ENCODE measurements at places on chromosomes 5 and 9.

- no peak for DNase-seq
Observed at GRCh38 chr5:71460693-71461092, 5.2 kb downstream of the BDP1 start.

- DNase-seq = peak; percentile 86
Observed at GRCh38 chr5:31412324-31412723, 119.6 kb downstream of the DROSHA start.

GRCh38 chr9:98472216-98472615, 216.8 kb upstream of the TBC1D2 start:
- no peak for DNase-seq

GRCh38 chr5:179974946-179975712, 67.4 kb upstream of the TBC1D9B start:
- peak; percentile 31 for DNase-seq

GRCh38 chr5:138230981-138231589, 18.0 kb upstream of the CDC23 start:
- DNase-seq = peak; percentile 41

- no peak for DNase-seq
Observed at GRCh38 chr5:99248066-99248465, 319.3 kb upstream of the CHD1 start.

DNA sequence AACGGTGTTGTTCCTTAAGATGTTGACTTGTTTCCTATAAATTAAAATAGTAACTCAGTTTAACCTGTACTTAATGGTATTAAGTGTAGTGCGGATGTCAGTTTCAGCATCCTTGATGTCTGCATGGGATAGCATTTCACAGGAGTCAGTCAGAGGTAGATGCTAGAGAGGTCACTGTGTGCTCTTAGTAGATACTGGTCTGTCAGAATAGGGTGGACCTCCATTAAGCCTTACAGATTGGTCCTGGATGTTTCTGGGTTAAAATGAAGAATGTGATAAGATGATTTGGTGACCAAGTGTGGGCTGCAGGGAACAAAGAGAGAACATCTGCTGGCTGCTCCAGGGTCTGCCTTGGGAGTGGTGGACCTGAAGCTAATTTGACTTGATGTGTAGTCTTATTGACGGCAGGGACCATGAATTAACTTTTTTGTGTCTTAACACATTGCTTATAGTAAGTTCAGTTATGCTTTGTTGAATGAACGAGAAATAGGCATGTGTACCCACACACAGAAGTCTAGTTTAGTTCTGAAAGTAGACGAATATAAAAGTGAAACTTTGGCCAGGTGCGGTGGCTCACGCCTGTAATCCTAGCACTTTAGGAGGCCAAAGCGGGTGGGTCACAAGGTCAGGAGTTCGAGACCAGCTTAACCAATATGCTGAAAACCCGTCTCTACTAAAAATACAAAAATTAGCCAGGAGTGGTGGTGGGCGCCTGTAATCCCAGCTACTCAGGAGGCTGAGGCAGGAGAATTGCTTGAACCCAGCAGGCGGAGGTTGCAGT, 12.5 kb downstream of the RAB24 start:
- no peak for DNase-seq

- DNase-seq = no peak
Observed at GRCh38 chr9:18422296-18423036, 51.5 kb upstream of the ADAMTSL1 start.

GRCh38 chr9:88697764-88698432, 162.9 kb downstream of the NXNL2 start:
- DNase-seq = peak; percentile 14

- peak; percentile 58 for DNase-seq
Observed at GRCh38 chr5:36414869-36415282, 113.2 kb upstream of the RANBP3L start.

- no peak for DNase-seq
Observed at GRCh38 chr9:121754655-121755436, 103.4 kb downstream of the DAB2IP start.

DNA sequence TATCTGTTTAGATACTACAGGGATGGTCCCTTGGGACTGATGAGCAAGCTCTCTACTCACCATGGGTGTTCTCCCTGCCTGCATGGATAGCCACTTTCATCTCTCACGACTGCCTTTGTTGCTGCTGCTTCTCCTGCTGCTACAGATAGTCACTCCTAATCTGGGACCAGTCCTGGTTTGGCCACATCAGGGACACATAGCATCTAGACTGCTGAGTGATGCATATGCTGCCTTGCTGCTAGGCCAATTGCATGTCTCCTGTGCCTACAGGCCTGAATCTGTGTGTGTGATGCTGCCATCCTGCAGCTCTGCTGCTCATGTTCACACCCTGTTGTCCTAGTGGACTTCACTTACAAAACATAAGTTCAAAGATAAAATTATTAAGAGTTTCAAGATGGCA, 297.1 kb downstream of the HCN1 start:
- peak; percentile 1 for DNase-seq

DNA sequence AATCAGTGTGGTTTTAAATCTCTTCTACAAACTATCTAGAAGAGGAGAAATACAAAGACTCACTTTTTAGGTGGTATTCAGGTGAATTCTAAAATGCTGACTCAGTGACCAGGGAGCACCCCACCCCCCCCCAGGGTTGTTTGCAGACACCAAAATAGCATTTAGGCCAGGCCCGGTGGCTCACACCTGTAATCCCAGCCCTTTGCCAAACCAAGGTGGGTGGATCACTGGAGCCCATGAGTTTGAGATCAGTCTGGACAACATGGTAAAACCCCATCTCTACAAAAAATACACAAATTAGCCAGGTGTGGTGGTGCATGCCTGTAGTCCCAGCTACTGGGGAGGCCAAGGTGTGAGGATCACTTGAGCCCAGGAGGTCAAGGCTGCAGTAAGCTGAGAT, 119.0 kb upstream of the LMX1B start:
- DNase-seq = no peak

DNA sequence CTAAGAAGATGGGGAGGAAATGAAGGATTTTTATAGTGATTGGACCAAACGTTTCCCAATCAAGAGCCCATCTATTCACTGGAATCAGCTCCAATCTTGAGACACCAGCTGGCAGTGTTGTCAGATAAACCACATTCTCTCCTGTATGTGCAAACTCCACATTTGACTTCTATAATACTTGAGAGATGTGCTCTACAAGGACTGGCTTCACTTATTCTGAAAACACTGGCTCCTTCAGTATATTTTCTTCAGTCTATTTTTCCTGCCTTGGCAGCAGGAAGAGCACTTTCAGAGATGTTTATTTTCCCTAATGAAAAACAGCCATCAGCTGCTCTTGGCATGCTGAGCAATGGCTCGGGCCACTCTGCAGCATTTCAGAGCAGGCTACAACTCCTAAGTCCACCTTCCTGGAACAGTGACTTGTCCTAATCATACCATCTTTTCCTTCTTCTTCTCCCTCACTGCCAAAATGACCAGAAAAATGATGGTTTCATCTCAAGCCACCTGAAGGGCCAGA, 96.9 kb upstream of the FSTL4 start:
- DNase-seq = no peak

GRCh38 chr9:87068177-87068840, 121.0 kb upstream of the GAS1 start:
- DNase-seq = peak; percentile 72

DNA sequence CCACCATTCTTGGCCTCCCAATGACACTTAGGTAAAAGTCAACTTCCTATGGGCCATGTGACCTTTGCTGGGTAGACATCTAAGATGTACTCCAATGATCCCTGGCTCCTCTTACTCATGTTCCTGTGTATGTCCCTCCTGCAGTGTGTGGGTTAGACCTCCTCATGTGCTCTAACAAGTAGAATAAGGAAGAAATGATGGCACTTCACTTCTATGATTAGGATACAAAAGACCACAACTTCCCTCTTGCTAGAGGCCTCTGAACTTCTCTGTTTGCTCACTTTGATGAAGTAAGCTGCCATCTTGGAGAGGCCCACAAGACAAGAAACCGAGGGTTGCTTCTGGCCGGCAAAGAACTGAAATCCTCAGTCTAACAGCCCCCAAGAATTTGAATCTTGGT, 131.8 kb downstream of the TAF11L14 start:
- DNase-seq = no peak

DNA sequence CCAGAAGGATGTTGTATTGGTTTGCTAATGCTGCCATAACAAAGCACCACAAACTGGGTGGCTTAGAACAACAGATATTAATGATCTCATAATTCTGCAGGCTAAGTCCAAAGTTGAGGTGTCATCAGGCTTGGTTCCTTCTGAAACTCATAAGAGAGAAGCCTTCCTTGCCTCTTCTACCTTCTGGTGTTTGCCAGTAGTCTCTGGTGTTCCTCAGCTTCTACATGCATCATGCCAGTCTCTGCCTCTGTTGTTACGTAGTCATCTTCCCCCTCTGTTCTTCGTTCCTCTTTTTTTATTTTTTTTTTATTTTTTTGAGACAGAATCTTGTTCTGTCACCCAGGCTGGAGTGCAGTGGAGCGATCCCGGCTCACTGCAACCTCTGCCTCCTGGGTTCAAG, 61.8 kb downstream of the LRRC70 start:
- no peak for DNase-seq

DNA sequence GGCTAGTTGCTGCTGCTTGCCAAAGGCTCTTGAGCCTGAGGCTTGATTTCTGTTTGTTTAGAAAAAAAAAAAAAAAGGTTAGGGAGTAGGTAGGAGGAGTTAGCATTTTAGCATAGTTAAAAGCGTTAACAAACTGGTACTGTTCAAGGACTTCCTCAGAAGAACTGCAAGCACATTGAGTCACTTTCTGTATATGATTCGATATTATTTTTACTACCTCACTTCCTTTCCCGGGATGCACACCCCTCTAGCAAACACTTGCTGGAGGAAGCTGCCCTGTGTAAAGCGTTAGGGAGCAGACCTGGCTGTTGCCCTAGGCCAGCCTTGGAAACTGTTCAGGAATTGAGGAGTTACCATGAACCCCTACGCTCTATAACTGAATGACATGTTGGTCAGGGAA, 15.7 kb upstream of the CEP120 start:
- DNase-seq = no peak

- no peak for DNase-seq
Observed at GRCh38 chr9:72199238-72199637, 50.0 kb downstream of the GDA start.

DNA sequence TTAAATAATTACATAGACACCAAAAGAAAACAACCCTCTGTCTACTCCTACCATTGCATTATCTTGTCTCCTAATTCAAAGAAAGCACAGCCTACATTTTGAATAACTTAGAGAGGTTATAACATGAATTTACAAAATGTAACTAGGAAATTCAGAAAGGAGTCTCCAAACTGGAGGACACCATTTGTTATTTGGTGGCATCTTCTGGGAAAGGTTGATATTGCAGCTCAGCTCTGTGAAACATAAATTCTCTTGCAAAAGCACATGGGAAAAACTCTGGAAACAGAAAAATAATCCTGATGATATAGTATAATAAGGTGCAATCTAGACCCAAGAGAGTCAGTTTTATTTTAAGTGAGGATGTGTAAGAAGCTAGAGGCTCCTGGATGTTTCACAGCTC, 215.3 kb downstream of the MLLT3 start:
- DNase-seq = no peak

DNA sequence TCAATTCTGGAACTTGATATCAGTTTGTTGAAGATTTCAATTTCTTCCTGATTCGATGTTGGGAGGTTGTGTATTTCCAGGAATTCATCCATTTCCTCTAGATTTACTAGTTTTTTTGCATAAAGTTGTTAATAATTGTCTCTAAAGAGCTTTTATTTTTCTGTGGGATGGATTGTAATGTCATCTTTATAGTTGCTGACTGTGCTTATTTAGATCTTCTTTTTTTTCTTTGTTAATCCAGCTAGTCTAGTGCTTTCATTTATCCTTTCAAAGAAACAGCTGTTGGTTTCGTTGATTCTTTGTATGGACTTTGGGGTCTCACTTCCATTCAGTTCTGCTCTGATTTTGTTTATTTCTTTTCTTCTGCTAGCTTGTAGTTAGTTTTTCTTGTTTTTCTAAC, 302.0 kb upstream of the DMAC1 start:
- DNase-seq = no peak

DNA sequence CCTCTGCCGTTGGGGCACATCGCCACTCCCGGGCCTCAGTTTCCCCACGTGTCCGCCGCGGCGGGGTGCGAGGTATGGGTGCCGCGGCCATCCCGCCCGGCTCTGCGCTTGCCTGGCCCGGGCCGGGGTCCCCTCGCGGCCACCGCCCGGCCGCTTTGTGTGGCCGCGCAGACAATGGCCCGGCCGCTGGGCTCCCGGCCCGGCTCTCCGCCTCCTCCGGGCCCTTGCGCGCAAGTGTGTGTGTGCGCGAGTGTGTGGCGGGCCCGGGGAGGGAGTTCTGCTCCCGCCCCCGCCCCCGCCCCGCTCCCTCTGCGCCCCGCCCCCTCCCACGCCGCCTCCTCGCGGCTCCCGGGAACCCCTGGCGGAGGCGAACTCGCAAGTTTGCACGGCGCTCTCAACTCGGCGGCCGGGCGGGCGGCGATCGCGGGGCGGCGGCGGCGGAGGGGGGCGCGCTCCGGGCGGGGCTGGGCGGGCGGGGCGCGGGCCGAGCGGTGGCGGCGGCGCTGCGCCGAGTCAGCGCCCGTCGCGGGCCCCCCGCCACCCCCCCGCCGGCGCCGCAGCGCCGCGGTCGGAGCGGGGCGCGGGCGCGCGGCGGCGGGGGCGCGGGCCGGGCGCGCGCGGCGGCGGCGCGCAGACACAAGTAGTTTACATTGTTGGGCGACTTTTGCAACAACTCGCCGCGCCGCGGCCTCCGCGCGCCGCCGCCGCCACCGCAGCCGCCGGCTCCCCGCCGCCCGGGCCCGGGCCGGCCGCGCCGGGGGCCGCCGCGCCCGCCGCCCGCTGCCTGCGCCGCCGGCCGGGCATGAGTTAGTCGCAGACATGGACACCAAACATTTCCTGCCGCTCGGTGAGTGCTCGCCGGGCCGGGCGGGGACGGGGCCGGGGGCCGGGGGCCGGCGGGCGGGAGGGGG, at the start of gene RXRA:
TSS of gene RXRA (plus strand) at position 643 of the 911 bp plus-strand sequence. CDS start at position 820, 177 bp downstream.
- peak; percentile 93 for DNase-seq

DNA sequence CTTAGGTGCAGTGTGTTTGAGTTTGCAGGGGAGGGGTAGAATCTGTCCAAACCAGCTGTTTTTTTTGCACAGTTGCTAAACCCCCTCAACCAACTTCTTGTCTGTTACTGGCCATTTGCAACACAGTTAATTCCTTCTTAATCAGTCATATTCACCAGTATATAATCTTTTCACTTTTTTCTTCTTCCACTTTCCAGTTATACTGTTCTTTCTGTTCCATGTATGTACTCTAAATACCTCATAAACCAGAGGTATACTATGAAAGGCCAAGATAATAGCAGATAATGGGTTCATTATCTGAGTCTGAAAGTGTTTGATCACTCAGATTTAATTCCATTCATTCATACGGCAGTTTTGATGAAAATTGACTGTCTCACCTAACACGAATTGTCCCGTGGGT, 11.1 kb downstream of the SMAD5 start:
- no peak for DNase-seq

DNA sequence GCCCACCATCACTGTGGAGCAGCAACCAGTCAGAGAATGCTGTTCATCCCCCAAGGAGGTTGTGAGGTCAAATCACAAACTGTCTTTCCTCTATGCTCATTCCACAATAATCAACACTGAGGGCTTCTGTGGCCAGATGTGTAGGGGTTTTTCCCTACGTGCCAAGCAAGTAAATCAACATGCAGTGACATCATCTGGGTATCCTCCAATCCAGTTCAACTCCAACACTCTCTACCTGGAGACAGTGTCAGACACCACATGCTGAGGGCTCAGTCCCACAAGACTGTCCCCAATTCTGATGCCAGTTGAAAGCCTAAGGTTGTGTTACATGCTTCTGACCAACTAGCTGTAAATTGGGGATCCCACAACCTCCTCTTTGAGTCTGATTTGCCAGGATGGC, 57.3 kb upstream of the DMRT1 start:
- no peak for DNase-seq

- DNase-seq = peak; percentile 60
Observed at GRCh38 chr5:131521252-131521651, 113.8 kb downstream of the RAPGEF6 start.

GRCh38 chr5:175772747-175773533, 98.4 kb upstream of the CPLX2 start:
- DNase-seq = no peak
